ENCODE measurements at places on chromosomes 16 and 17. TPM values are rescaled to one million over a fixed set of nuclear protein-coding genes. Genes with fewer than 3 reads are reported as not detected.
A peak's percentile ranks its signal among the peaks of the same experiment; 100 is the strongest.

DNA sequence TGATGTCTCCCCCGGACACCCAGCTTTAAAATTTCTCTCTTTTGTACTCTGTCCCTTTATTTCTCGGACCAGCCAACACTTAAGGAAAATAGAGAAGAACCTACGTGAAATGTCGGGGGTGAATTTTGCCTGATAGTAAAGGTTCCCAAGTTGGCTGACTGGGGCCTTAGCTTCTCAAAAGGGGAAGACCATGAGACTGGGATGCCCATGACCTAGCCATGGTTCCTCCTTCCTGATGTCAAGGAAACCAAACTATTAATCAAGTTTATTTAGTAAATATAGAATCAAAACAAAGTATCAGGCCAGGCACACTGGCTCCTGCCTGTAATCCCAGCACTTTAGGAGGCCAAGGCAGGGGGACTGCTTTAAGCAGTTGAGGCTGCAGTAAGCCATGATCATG is 2.4 kb upstream of the EIF1 start:
- DNase-seq = no peak

CSF3 gene
- total RNA-seq = 0.78 TPM

DNA sequence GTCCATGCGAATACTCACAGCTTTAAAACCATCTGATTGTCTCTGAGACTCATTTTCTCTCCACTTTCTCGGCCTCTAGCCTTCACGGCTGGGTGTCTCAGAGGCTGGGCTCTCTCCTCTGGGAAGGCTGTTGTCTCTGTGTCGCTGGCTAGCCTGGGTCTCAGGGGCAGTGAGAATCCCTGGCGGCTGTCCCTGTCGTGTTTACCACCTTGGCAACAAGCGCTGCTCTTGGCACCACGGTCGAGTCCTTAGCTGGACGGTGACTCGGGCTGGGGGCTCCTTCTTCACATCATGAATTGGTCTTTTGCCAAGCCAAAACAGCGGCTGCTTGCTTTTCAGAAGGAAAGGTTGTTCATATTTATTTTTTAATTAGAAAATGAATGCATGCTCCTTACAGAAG is 81.1 kb downstream of the MSI2 start:
- DNase-seq = no peak

GRCh38 chr17:76585649-76586593 is at the start of gene ST6GALNAC2:
Gene ST6GALNAC2, minus strand, starts transcription at chr17:76585860. Its CDS starts 52 bp downstream, at chr17:76585808.
- DNase-seq = peak; percentile 71

CTRB1 gene
- not detected for total RNA-seq

DNA sequence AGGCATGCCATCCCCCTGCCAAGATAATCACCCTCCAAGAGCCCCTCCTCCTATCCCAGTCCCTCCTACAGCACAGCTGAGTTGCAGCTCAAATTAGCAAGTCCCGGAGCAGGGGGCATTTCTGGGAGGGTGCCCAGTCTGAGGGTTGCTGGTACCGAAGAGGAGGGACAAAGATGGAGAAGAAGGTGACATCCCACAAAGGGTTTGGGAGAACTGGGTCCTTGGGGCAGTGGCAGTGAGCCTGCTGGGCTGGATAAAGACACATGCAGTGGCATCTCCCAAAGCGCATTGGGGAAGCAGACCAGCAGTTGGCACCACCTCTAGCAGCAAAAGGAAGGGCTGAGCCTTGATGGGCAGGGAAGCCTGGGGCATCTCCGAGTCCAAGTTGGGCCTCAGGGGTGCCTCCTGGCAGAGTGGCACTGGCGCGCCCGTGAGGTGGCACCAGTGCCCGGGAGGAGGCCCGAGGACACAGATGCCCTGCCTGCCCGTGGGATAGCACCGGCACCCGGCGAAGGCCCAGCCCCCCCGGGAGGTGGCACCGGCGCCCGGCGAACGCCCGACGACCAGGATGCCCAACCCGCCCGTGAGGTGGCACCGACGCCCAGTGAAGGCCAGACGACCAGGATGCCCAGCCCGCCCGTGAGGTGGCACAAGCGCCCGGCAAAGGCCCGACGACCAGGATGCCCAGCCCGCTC is 622 bp downstream of the TOM1L2 start:
- peak; percentile 72 for DNase-seq

GRCh38 chr17:43030137-43030767 is 5.2 kb downstream of the RND2 start:
- no peak for DNase-seq

PIMREG gene
- total RNA-seq = 9.2 TPM

GRCh38 chr17:65154770-65155589 is 17.8 kb downstream of the RGS9 start:
- no peak for DNase-seq

NT5M gene
- total RNA-seq = 4.5 TPM

- no peak for DNase-seq
Observed at GRCh38 chr16:65222049-65222448, 100.2 kb upstream of the CDH11 start.

FOXN1 gene
- not detected for total RNA-seq

GRCh38 chr17:82114872-82115271 is 16.8 kb upstream of the FASN start:
- DNase-seq = peak; percentile 41

GRAPL gene
- total RNA-seq = 9.6 TPM

DNA sequence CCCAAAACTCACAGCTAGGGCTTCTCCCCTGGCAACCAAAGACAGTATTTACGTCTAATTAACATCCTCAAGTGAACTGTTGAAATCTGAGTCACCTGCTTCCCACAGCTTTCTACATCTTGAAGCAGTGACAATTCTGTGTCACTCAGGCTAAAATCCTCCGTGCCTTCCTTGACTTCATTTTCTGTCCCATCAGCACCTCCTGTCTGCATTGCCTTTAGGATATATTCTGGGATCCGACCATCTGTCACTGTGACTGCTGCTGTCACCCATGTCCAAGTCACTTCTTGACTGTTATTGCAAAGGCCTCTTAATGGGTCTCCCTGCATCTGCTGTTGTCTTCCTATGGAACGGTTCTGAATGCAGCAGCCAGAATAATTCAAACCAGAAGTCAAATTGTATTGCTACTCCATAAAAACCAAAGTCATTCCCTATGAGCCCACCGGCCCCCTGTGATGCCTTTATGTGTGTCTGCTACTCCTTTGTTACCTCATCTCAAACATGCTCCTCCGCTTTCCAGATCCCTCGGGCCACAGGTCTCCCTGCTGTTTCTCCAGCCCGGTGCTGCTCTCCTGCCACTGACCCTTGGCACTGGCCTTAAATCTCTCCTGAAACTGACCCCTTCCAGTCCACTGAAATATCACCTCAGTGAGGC is 56.9 kb downstream of the WWP2 start:
- DNase-seq = no peak

DNA sequence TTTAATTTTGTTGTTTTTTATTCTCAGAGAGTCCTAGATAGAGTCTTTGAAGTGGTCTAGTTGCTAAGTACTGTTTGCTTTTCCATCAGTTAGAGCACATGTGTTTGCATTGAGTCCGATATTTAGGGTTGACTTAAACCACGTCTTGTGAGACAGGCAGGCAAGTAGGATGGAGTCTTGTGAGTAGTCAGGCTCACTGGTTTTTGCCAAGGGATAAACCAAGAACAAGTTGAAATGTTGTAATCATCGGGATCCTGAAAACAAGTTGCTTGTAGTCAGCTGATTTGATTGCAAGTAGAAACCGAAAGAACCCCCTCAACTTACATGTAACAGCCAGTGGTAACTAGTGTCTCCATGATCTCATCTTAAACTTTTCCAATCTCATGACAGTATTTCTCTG is 17.2 kb downstream of the ATP6V0A1 start:
- DNase-seq = no peak

NTN1 gene
- 0.10 TPM for total RNA-seq

GRCh38 chr16:4507588-4508345 is 30.8 kb downstream of the CDIP1 start:
- DNase-seq = no peak

SLC6A4 gene
- not detected for total RNA-seq

KCNH6 gene
- not detected for total RNA-seq

- no peak for DNase-seq
Observed at GRCh38 chr16:85330694-85331188, 218.5 kb upstream of the CIBAR2 start.

DNA sequence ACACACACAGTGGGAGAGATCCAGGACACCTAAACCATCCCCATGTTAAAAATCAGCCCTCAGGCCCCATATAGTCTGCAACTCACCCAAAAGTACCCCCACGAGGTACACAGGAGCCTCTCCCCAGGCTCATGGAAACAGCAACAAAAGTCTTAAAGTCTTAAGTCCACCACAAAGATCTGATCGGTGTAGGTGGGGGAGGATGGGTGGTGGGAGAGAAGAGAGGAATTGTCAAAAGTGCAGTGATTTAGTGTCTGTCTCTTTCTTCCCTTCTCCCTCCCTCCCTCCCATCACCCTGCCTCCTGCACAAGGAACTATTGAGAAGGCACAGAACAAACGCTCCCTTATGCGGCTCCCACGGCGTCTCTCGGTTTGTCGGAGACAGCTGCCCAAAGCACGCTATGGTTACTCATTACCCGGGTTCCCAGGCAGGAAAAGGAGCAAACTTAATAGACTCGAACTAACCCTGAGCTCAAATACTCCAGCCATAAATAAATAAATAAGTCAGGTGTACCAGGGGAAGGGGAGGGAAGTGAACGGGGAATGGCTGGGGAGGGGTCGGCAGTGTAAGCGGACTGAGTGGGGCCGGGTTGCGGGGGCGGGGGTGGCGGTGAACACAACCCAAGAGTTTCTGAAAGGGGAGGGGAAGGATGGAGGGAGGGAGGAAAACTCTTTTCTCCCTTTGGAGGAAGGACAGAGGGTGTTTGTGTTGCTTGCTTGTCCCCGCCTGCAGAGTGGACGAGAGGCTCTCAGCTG is 477.4 kb downstream of the SLC39A11 start:
- DNase-seq = no peak

MYH2 gene
- total RNA-seq = not detected

- no peak for DNase-seq
Observed at GRCh38 chr16:14215941-14216340, 144.8 kb downstream of the MRTFB start.

TPSB2 gene
- not detected for total RNA-seq

GRCh38 chr16:777826-778225 is 10.4 kb downstream of the RPUSD1 start:
- no peak for DNase-seq

BEAN1 gene
- total RNA-seq = not detected

All from natural killer cell treated with Interleukin-12 subunit alpha and Interleukin-12 subunit beta and Interleukin-15 and Interleukin-18, amount 100 ng/mL, for 72 hours (primary cell).